ENCODE measurements at places on chromosomes 6 and 20. TPM values are rescaled to one million over a fixed set of nuclear protein-coding genes. Genes with fewer than 3 reads are reported as not detected.

DNA sequence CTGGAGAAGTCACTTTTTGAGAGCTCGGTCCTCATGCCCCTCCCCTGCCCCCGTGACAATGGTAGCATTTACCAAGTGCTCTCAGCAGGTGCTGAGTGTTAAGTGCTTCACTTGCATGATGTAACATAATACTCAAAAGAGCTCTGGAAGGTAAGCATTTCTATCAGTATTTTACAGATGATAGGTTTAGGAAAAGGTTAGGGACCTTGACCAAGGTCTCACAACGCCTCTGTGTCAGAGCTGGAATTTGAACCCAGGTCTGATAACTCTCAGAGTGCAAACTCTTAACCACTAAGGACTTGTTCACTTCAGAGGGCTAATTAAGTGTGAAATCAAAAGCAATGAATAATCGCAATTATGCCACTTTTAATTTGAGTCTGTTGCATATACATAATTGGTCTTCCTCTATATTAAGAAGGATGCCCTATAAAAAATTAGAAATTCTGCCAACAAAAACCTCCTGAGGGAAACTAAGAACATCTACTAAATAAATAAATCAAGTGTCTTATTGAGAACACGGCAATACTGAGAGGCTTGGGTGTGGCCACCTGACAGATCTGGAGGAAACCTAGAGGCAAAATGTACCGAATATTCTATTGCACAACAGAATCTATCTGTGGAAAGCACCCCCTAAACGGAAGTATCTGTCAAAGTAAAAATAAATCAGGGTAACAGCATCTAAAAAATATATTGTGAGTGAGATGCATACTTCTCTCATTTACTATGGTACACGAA is 109.8 kb downstream of the BACH2 start:
- DNase-seq = peak; percentile 85

- DNase-seq = peak; percentile 85
Observed at GRCh38 chr6:149028767-149029405, 282.1 kb downstream of the UST start.

DNA sequence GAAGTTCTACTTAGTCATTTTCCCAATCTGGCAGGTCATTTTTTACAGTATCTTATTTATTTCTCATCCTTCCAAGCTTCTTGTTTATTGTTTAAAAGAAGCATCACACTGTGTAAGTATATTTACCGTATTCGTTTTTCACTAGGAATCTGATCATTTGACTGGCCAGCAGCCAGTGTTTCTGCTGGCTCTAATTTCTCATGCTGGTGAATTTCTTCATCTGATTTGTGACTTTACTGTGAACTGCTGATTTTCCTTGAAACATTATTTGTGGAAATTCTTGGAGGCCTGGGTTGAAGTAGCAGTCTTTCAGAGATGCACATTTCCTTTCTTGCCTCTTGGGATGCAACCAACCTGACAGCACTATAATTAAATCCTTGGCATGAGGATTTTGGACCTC is 65.9 kb downstream of the PREP start:
- no peak for DNase-seq

DNA sequence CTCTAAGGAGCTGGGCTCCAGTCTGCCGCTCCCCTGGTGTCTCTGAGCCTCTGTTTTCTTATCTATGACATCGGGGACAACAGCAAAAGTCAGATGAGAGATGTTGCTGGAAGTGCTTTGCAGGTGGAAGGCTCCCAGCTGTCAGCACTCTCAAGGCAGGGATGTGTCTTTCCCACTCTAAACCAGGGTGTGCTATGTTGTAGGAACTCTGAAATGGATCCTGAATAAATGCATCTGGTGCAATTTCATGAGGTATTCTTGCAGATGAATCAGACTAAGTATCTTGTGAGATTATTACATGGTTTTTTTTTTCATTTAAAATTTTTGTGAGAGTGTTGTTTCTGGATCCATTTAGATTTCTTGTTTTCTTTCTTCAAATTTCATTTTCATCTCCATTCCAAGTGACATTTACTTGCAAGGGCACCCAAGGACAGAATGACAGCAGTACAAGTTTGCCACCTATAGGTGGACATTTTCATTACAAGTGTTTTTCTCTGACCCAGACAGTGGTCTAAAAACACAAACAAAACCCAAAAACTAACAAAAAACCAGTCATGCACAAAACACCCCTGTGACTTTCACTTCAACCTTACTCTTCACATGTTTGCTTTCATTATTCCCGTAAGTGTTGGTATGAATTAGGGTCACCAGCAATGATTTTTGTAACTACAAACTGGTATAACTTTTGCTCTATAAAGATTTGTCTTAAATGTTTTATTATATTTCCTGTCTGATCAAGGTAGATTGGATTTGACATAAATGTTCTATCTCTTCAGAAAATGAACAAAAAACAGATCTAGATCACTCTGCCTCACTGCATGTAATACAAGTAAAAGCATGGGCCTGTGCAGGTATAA is 14.7 kb upstream of the SIM1 start:
- peak; percentile 52 for DNase-seq

DNA sequence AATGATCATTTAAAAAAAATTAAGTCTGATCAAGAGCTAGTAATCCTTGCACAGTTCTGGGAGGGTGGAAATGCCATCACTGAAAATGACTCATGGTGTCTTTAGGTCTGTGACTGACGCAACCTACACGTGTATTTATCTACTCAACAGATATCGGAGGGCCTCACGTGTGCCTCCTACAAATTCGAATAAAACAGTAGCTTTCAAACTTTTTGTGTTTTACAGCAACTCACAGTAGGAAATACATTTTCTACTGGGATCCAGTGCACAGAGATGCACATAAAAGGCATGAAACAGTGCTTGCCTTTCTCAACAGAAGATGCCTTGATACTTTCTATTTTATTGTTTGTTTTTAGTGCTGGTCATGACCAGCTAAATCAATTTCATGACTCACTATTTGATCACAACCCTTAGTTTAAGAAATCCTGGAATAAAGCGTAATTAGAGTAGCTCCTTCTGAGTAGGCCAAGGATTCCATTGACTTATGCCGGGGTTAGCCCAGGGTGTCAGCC is 210.0 kb upstream of the SNX9 start:
- DNase-seq = no peak

DNA sequence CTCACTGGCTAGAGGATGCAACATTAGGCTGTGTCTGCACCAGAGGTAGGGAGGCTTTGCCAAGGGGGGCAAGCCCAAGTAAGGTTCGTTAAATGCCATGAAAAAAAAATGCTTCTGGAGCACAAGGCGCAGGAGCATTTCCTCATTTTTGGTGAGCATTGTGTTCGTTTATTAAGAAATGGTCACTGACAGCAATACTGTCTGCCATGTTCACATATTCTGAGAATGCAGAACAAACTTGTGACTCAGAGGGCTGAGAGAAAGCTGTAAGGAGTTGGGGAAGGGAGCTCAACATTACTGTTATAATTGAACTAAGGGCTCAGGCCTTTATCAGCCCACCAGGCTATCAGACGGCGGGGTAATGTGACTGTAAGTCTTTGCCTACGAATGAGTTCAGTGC is 465.4 kb upstream of the BTBD3 start:
- no peak for DNase-seq

DNA sequence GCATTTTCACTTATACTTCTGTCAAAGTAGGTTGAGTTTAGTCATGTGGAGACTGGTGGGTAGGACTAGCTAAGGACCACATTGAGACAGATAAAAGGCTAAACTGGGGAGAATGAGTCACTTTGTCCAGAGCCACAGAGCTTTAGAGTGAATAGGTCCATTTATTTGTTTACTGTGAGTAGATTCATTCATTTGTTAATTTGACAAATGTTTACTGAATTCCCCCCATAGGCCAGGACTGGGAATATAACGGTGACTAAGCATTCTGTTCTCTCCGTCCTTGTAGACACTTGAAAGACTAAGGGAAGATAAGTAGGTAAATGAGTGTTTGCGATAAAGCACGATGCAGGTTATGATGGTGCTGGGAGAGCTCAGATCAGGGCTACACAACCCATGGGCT is 699.7 kb upstream of the ID4 start:
- DNase-seq = no peak

DNA sequence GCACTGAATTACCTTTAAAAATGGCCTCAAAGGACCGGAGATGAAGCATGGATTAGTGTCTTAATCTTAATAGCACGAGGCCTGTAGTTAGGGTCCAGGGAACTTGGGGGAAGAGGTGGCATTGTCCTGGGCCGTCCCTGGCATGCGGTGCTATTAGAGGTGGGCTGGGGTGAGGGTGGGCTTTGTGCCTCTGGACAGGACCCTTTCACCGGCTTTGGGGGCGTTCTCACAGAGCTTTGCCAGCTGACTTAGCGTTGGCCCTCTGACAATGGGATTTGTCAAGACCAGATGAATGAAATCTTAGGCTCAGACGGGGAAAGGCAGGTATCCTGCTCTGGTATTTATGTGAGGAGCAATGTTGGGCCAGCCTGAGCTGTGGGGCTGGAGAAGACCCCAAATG is 59.6 kb downstream of the ERMARD start:
- no peak for DNase-seq

- no peak for DNase-seq
Observed at GRCh38 chr6:25793970-25794369, 37.9 kb downstream of the SLC17A1 start.

GRCh38 chr6:20661721-20662120 is 127.5 kb downstream of the CDKAL1 start:
- DNase-seq = no peak

- DNase-seq = no peak
Observed at GRCh38 chr6:143079325-143079640, 18.6 kb downstream of the AIG1 start.

- DNase-seq = no peak
Observed at GRCh38 chr6:4844108-4844507, 67.9 kb downstream of the CDYL start.

- no peak for DNase-seq
Observed at GRCh38 chr6:107740496-107741190, 83.5 kb downstream of the SCML4 start.

DNA sequence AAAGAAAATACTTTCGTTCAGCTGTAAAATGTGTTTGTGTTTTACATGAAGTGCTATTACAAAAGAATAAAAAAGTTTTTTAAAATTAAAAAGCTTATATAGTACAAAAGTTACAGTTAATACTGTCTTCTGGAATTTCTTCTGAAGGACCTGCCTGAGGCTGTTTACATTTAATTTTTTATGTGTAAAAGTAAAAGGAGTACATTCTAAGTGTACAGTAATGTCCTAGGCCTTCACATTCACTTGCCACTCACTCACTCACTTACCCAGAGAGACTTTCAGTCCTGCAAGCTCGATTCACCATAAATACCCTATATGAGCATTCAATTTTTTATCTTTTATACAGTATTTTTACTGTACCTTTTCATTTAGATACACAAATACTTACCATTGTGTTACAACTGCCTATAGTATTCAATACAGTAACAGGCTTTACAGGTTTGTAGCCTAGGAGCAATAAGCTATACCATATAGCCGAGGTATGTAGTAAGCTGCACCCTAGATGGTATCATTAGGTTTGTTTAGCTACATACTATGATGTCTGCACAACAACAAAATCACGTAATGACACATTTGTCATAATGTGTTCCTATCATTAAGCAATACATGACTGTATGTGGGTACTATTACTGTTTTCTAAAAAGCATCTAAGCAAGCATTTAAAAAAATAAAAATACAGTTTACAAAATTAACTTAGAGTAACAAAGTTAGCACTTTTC is 33.0 kb downstream of the RNF146 start:
- no peak for DNase-seq

DNA sequence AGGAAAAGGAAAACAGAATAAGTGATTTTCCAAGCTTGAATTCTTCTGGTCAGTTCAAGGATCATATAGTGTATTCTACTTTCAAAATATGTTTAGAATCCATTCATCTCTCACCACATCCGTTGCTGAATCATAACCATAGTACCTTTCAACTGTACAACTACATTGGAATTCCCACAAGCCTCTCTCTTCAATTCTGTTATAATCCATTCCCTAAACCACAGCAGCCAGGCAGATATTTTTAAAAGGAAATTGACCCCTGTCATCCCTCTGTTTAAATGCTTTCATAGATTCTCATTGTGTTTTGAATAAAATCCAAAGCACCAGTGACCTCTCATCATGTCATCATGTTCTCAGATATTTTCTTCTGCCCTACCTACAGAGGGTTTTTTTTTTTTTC is 412.7 kb downstream of the GRIK2 start:
- no peak for DNase-seq

GRCh38 chr20:18077157-18077556 is 19.4 kb upstream of the OVOL2 start:
- DNase-seq = no peak

- no peak for DNase-seq
Observed at GRCh38 chr6:14499841-14500240, 382.3 kb downstream of the CD83 start.

DNA sequence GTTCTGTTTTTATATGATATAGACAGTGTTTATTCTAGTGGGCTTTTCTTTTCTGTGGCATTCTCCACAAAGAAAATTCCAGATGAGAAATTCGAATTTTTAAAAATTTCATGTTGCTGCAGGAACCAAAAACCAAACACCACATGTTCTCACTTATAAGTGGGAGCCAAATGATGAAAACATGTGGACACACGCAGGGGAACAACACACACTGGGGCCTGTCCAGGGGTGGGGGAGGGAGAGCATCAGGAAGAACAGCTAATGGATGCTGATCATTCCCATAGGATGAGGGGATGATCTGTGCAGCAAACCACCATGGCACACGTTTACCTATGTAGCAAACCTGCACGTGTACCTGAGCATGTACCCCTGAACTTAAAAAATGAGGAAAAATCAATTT is 499.0 kb upstream of the SLC35B3 start:
- no peak for DNase-seq

GRCh38 chr20:6857927-6858326 is 90.4 kb downstream of the BMP2 start:
- no peak for DNase-seq

DNA sequence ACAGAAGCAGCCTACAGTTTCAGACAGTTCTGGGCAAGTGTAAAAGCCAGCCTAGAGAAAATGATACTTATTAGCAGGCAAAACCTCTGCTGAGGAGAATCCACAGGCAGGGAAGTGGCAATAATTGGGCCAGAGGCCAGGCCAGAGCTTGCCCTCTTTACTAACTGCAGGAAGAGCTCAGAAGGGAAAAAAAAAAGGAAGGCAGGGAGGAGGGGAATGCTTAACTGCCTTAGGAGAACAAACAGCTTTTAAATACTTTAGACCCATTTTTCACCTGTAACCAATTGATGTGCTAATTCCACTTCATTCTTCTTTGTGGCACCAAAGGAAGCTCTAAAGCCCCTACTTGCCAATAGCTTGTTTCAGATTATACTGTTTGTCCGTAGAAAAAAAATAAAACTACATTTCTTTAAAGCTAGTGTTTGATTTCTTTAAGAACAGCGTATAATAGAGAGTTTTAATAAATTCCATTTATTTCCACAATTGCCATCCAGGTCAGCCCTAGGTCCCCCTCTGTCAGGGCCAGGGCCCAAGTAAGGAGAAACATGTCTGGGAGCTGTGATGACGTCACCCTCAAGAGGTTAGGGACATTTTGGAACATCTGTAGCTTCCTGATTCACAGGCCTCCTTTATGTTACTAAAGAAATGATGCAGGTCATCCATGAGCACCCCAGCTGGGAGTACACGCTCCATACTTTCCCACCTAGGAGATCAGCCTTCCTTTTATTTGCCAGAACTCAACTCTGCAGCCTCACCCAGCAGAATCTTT is 384.3 kb downstream of the CDC5L start:
- DNase-seq = no peak

- DNase-seq = no peak
Observed at GRCh38 chr6:161844804-161845203, 570.9 kb upstream of the AGPAT4 start.

Gene FNDC1
- total RNA-seq = under 0.01 TPM

Gene CCN6
- total RNA-seq = not detected

Gene SHLD1
- 4.0 TPM for total RNA-seq

Gene GFOD1
- 17.5 TPM for total RNA-seq

Gene MUC21
- total RNA-seq = under 0.01 TPM

Gene SESN1
- 35.0 TPM for total RNA-seq

Gene MYLK4
- 1.6 TPM for total RNA-seq

Gene ZNF831
- 0.81 TPM for total RNA-seq

Gene IL17F
- total RNA-seq = not detected
